ENCODE measurements at places on chromosomes 1 and 21.

DNA sequence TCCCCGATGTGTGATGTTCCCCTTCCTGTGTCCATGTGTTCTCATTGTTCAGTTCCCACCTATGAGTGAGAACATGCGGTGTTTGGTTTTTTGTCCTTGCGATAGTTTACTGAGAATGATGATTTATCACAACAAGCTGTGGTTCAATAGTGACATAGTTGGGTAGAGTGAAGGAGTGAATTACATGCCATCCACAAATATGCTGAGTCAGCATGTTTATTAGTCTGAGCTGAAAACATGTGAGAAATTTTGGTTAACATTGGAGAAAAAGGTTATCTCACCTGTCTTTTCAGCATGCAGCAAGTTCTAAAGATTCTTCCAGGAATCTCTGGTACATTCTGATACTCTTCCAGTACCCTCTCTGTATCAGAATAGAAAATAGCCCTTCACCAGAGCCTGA, 19.0 kb downstream of the OR2L3 start:
- no peak for DNase-seq

DNA sequence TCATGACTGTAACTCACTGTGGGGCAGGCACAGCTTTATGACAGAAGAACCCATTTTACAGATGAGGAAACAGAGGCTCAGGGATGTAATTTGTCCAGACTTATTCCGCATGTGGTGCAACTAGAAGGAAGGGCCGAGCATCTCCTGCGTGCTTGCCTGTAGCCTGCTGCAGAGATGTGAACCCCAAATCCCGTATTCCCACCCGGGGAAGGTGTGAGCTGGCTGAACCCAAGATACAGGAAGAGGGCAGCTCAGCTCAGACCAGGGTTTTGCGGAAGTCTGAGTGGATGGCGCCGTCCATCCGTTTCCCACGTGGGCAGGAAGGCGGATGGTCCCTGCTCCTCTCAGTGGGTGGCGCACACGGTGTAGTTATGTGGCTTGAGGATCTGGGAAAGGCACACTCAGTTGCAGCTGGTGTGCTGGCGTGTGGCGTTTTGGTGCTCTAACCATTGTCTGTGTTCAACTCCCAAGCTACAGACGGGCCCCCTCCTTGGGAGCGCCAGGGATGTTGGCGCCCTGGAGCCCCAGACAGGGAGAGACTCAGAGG, 1.2 kb downstream of the CROCC start:
- DNase-seq, result no peak

- DNase-seq, result no peak
Measured at GRCh38 chr1:183394435-183394834, 23.7 kb downstream of the NMNAT2 start.

- no peak for DNase-seq
Measured at GRCh38 chr1:23249787-23250454, 32.6 kb upstream of the HTR1D start.

- peak; percentile 29 for DNase-seq
Measured at GRCh38 chr1:9890224-9890731, 19.8 kb downstream of the CTNNBIP1 start.

GRCh38 chr1:51792864-51793263, 85.7 kb downstream of the NRDC start:
- peak; percentile 11 for DNase-seq

DNA sequence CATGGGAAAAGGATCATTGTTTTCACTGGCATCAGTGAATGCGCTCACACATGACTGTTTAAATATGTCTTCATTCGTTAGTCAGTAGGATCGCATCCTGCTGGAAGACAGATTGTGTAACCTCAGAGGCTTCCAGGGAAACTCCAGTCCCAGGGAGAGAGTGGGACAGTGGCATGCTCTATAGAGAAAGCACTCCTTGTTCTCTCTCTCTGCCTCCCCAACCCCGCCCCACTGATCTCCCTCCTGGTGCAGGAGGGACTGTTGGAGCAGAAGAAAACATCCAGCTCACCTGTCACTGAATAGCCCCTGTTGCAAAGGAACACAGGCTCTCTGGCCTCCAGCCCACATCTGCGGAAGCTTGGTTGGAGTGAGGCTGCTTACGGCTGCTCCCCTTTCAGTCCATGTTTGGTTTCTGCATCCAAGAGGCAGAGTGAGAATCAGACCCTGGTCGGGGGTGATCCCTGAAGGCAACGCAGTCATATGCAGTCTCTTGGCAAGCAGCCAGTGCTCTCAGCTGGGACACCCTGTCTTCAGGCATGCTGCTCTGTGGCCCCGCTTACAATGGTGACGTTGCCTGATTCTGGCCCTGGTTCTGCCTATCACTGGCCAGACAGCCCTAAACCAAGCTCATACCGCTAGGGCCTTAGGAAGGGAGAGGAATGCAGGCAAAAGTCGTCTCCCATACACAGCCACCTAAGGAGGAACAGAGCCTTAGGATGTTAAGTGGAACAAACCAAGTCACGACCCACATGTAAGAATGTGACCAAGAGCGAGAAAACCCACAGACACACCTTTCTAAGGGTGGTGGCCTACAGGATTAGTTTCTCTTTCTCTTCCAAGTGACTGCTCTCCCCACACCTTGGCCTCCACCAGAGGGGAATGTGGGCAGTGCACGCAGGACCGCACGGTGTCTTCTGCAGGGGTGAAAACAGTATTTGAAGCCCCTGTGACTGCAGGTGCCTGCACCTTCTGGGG, 39.7 kb downstream of the BACE2 start:
- DNase-seq, result peak; percentile 89

DNA sequence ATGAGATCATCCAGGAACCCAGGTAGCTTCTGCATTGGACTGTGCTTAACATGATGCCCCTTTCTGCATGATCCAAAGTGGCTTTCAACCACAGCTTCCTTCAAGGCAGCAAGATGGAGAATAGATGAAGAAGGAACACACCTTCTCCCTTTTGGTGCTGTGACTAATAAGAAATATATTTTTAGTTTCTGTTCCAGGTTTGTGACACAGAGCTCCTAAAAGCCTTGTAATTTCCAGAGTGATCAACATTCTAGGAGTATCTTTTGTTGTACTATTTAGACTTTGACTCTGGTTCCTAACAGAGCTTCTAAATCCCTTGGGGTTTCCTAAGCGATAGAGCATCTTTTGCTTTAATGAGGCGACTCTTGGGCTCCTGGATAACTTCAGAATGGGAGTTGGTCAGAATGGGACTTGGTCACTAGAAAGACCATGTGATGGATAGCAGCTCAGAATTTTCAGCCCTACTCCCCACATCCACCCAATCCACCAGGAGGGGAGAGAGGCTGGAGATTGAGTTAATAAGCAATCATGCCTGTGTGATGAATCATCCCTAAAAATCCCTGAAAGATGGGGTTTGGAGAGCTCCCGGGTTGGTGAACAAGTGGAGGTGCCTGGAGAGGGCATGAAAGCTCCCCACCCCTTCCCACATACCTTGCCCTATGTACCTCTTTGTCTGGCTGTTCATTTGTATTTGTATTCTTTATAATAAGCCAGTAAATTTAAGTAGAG, 134.8 kb downstream of the FGGY start:
- no peak for DNase-seq

- no peak for DNase-seq
Measured at GRCh38 chr1:9332513-9333143, 39.9 kb downstream of the SPSB1 start.

DNA sequence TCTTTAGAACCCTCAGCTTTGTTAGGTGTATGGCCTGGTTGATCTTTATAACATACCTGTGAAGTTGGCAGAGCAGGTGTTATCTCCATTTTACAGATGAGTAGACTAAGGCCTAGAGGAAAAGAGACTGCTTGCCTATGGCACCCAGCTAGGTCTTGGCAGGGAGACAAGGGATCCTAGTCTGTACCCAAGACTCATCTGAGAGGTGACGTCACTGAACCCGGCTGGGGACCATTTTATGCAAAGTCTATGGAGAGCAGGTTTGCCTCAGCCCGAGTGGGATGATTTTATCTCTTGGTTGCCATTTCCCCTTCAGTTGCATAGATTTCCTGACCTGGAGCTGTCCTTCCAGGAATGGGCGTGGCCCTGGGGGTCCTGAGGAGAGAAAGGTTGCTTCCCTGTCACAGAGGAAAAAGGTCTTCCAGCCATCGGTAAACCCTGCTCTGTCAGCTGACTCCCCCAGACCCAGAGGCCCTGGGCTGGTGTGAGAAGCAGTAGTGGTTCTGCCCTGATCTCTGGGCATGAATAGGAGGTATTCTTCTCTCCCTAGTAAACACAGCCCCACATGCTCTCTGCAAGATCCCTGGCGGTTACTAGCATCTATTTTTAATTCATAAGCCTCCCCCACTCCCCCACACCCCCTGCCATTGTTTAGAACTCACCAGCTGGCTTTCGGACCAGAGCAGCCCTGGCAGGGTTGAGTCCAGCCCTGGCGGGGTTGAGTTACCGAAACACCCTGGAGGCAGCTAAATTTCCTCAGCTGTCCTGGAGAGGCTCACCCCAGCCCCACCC, 19.6 kb downstream of the TMCC2 start:
- peak; percentile 98 for DNase-seq

GRCh38 chr21:35849144-35849543, 211.2 kb downstream of the SETD4 start:
- no peak for DNase-seq

GRCh38 chr1:234900595-234900994, 228.0 kb downstream of the TOMM20 start:
- DNase-seq, result no peak

DNA sequence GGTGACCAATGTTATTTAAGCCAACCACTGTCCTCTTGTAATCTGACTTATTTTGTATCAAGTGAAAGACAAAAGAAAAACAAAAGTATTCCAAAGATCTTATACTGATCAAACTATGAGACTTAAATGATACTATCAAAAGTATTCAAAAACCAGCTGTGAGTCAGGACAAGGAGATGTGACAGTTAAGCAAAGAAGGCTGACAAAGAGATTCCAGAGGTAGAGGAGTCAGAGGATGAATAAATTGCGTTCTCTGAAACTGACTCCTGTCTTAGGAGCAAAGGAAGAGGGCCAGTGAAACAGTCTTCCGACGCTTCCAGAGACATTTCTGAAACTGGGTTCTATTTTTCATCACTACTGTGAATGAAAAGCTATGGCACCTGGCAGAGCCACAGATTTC, 20.9 kb downstream of the TMEM50B start:
- DNase-seq, result no peak

DNA sequence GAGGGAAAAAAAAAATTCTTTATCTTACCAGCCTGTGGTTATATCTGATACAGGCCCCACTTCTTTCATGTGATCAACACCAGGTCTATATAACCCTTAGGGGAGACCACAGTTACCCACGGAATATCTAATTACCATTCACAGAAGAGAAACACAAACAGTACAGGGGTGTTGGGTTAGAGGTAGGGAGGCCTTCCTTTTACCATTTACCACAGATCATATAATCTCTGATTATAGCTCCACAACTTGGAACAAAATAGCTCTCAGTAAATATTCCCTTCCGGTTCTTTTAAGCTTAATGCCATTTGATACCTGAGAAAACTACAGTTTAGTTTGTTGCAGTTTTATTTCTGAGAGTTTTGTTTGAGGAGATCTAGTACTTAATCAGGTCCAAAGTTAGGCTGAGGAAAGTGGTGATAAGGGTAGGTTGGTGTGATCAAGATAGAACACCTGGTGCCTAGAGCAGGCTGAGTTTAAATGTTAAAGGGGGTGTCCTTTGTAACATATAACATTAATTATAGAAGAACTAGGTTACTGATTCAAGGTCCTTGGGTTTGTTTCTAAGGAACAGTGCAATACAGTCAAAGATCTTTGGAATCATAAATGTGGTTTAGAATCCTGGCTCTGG, 14.1 kb downstream of the EPB41 start:
- no peak for DNase-seq

- DNase-seq, result no peak
Measured at GRCh38 chr1:26684763-26685508, 10.9 kb upstream of the ARID1A start.

DNA sequence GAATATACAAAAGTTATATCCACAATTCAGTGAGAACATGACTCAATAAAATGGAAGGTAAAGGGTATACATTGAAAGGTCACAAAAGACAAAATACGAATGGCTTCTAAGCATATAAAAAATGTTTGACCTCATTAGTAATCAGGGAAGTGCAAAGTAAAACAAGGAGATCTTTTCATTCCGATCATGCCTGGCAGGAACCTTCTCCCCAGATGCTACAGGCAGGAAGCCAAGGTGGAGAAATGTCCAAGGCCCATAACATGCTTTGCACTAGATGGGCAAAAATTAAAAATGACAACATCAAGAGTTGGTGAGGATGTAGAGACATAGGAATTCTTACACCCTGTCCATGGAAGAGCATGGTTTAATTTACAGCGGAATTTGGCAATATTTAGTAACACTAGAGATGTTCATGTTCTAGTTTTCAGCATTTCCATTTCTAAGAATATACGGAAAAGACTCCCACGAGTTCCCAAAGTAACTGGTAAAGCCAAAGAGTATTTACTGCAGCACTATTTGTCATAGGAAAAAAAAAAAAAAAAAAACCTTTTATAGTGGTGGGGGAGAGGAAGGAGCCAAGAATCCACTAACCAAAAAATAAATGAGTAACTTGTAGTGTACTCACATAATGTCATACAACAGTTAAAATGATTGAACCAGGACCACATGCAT, 184.5 kb upstream of the KAZN start:
- peak; percentile 55 for DNase-seq

GRCh38 chr1:155175927-155176371, 2.3 kb downstream of the TRIM46 start:
- peak; percentile 33 for DNase-seq

DNA sequence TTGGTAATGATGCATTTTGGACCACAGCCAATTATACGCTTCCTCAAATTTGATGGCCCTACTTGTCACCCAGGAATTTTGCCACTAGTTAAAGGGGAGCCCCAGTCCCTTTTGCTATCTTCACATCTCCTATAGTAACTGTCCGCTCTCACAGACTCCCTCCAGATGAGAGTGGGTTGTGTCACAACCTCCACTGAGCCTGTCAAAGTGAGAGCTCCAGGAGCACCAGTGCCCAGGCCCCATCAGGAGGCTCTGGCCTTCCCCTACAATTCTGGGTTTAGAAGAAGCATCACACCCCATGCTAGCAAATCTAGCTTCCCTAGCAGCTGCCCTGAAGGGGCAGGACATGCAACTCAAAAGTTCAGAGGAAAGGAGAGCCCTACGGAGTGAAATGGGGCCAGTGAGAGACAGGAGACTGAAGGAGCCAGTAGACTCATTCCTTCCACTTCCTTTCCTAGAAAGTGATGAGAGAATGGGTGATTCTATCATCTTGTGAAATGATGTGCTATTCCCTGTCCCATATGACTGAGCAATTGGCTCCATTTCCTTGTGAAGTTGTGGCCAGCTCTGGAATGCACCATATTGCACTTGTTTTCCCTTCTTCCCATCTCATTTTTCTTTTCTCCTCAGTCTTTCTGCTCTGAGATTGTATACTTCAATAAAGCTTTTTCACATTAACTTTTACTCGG, 541.3 kb downstream of the DPYD start:
- DNase-seq, result no peak

All from SK-MEL-5 (cell line).